ENCODE measurements at places on chromosomes 6 and 20. TPM values are rescaled to one million over a fixed set of nuclear protein-coding genes. Genes with fewer than 3 reads are reported as not detected.

GRCh38 chr6:167005350-167006159, 6.4 kb downstream of the CEP43 start:
- DNase-seq: no peak

DNA sequence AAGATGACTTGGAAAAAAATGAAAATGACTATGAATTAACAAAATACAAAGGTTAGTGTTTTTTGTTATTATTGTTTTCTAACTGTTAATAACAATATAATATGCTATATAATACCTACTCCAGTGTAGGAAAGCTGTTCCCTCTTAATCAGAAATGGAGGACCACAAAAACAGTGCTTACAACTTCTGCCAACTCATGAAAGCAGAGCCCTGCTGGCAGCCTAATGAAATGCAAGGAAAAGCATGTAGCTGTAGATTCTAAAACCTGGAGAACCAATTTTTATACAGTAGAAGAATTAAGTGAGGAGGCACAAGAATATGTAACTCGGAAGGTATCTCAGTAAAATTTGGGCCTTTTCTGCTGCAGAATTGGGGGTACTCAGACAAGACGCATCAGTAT, 29.4 kb downstream of the PHIP start:
- DNase-seq: no peak

ENPP4 gene
- 18.1 TPM for polyA plus RNA-seq

DNA sequence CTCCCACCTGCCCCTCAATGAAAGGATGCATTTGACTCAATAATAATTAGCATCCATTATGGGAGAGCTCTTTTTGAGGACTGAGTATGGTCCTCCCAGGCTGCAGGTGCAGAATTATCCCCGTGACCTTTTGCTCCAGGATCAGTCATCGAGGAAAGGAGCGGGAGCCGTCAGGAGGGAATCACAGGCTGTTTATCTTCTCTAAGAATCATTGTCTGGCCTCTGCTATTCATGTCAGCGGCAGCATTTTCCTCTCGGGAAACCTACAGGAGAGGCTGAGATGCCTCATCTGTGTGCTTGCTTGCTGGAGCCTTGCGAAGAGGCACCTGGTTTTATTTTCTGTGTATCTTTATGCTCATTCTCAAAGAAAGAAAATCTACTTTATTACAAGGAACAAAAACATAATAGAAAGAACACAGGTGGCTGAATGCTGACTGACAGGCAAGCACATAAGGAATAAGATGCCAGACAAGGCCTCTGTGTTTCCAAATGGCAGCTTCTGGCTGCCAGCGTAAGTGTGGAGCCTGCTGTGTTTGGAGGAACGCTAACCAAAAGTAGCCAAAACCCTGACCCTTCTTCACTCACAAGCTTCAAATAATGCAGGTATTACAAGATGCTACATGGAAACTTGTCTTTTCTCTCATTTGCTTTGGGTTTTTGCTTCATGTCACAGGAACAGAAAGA, 539.1 kb upstream of the MARCKS start:
- DNase-seq: no peak

- DNase-seq: no peak
Observed at GRCh38 chr6:46757214-46757596, 10.5 kb downstream of the ANKRD66 start.

DNA sequence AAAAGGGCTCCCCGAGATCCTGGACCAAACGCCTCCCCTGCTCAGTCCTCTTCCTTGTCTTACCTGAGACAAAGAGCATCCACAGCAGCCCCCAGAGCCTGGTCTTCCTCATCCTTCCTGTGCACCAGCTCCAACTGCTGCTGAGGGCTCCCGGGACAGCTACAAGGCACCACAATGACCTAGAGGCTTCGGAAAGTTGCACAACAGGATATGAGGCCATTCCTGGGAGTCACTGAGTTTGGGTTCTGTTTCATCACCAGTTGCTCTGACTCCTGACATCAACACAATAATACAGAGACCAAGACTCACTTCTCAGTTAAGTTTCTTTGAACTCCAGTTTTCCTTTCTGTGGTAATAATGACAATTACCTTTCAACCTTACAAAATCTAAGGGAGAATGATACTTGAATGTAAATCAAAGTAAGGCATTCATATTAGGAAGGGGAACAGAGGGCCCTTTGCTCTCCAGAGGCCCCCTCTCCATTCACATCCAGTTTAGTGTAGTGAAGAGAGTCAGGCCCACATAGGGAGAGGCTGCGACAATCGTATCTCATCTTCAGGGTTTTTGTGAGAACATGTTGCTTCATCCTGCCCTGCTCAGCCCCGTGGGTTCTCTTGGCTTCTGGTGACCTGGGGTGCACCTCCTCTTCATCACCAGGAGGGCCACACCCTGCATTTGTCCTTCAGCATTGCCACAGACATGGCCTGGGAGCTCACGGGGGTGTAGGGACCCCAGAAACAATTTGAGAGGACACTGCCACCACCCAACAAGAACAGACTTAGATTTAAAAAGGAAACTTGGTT, at the start of gene TREM1:
TREM1 (minus strand) TSS at position 139 of the 803 bp plus-strand sequence; CDS start at position 112, 27 bp downstream.
- no peak for DNase-seq

- DNase-seq: peak; percentile 33
Observed at GRCh38 chr6:36023996-36024795, at the start of gene SLC26A8. SLC26A8 (minus strand) TSS chr6:36024641; CDS start chr6:36019707, 4,934 bp downstream.

CYP39A1 gene
- 1.2 TPM for polyA plus RNA-seq

- no peak for DNase-seq
Observed at GRCh38 chr6:7624796-7625710, 35.1 kb downstream of the SNRNP48 start.

DNA sequence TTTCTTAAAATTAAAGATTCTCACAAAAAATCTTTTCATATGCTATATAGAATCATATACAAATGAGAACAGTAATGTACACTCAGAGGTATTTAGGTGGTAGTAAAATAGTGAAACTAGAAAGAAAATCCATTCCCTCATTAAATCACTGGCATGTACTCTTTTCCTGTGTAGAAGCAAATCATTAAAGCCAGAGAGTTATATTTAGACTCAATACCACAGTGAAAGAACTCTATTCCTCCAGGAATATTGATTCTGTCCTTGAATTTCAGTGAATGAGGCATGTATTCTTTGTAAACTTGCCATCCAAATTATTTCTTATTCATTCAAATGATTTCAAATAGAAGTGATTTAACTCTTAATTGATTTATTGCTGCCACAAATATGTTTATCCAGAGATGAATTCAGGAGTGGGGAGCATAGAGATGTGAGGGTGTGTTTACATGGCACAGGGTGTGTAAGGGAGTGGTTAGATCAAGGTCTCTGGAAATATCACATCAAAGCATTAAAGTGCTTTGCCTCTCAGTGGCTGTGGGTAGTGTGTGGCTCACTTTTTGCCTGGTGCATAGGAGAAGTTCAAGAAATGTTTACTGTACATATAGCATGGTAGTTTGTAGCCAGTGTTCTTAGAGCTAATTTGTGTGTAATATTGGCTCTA, 141.2 kb downstream of the FAM83B start:
- no peak for DNase-seq

DNA sequence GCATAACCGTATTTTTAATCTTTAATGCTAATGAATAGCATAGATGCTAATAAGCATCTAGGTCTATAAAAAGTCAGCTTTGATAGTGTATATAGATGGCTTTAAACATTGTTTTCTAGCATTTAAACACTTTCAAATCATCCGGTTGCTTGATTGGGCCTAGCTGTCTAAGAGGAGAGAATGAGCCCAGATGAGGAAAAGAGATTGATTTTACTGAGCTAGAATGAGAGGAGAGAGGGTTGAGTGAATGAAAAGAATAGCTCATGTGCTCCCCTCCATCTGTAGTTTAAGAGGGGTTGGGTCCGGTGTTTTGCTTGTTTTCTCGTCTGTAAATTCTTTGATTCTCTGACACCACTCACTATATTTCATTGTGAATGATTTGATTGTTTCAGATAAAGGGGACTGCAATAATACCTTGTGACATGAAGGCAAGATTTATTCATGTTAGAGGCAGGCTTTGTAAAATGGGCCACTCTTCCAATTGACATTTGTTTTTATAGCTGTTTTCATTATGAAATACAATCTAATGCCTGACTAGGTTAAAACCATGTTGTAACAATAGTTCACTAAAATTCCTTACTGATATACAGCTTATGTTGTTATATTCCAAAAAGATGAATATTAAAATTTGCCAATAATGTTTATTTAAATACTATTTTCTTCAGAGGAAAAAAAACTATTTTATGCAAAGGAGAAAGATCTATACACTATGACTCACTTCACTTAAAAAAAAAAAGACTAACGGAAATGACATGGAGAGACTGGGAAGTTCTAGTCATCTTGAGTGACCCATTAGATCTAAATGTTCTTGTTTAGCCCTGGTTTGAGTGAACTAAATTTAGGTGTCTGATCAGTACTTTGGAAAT, 3.2 kb downstream of the PTPN1 start:
- no peak for DNase-seq

GHRH gene
- polyA plus RNA-seq: 14.7 TPM

DNA sequence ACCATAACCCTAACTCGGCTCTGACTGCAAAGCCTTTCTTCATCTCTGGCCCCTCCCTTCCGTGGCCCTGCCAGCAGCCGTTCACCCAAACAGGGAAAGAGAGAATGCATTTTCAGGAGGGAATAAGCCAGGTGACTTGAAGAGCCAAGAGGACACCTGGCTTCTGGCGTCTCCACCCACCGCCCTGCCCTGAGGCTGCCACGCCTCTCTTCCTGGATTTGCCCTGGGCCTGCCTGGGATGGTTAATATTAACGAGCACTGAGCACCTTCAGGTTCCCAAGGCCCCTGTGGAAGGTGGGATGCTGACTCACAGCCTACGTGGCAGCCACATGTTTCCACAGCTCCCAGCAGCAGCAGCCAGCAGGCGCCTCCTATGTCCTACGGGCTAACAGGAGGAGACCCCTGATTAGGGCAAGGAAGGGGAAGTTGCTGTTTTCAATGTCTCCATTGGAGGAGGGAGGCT, 138.0 kb upstream of the RREB1 start:
- no peak for DNase-seq

DNA sequence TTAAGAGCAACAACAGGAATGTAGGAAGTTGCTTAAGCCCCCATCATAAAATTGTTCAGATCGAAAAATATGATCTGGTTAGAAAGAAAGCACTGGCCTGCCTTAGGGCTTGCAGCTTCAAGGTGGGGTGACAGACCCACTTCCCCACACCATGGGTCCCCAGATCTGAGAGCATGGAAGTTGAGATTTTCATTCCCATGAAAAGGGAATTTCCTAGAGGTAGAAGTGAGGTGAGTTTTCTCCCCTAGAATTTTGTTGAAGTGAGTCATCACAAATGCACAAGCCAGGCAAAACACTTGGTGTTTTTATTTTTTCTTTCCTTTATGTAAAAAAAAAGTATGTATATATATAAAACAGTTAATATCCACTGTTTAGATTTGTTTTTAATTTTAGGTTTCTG, 213.6 kb upstream of the SUPT3H start:
- no peak for DNase-seq

SIRPD gene
- 0.46 TPM for polyA plus RNA-seq

SRMS gene
- polyA plus RNA-seq: 0.05 TPM

- DNase-seq: no peak
Observed at GRCh38 chr6:105789935-105790334, 296.2 kb upstream of the PRDM1 start.

DNA sequence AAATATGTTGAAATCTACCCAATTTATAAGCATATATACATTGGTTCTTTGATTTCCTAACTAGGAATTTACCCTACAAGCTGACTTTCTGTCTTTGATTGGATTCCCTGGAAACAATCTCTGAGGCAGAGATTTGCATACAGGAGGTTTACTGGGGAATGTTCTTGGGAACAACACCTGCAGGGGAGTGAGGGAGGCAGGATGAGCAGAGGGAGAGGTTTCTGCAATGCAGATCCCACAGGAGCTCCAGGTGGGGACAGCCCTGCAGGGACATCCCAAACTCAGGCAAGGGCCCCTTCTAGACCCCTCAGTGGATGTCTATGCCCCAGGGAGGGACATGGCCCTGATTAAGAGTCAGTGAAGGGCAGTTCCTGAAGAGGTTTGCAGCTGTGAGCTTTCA, 95.2 kb upstream of the CCDC167 start:
- no peak for DNase-seq

ISM1 gene
- polyA plus RNA-seq: 1.2 TPM

- DNase-seq: no peak
Observed at GRCh38 chr6:5684320-5685053, 322.2 kb downstream of the NRN1 start.

DNA sequence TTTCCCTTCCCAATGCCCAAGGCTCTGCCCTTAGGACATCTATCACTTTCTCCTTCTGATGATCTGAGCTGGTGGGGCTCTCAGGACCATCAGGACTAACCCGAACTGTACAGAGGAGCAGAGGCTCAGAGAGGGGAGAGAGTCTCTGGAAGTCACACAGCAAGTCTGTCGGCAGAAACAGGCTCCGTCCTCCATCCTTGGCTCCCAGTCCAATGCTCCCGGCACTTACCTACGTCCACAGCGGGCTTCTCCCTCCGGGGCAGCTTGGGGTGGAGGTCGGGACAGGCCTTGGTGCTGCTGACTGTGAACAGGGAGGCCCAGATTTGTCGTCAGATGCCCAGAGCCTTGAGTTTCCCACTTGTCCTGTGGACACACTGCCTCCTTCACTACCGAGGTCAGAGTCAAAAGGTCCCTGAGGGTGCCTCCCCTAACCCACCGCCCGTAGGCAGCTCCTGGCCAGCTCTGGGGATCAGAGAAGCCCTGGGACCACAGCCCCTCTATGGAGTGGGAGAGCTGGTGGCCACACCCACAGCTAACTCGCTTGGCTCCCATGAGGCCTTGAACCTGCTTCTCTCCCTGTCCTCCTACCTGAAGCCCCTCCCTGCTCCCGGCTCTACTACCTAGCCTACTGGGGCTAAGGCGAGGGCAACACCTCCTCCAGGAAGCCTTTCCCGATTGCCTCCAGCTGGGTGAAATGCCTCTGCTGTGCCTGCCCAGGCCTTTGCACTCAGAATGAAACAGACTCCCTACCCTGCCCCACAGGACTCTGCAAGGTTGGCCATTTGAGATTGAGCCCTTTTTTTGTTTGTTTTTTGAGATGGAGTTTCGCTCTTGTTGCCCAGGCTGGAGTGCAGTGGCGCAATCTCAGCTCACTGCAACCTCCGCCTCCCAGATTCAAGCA, 22.6 kb downstream of the VSTM2L start:
- DNase-seq: no peak

- DNase-seq: no peak
Observed at GRCh38 chr20:57620999-57621398, 773 bp upstream of the ZBP1 start.

C20orf96 gene
- polyA plus RNA-seq: 4.3 TPM
